ENCODE measurements at places on chromosomes 7 and 10.

DNA sequence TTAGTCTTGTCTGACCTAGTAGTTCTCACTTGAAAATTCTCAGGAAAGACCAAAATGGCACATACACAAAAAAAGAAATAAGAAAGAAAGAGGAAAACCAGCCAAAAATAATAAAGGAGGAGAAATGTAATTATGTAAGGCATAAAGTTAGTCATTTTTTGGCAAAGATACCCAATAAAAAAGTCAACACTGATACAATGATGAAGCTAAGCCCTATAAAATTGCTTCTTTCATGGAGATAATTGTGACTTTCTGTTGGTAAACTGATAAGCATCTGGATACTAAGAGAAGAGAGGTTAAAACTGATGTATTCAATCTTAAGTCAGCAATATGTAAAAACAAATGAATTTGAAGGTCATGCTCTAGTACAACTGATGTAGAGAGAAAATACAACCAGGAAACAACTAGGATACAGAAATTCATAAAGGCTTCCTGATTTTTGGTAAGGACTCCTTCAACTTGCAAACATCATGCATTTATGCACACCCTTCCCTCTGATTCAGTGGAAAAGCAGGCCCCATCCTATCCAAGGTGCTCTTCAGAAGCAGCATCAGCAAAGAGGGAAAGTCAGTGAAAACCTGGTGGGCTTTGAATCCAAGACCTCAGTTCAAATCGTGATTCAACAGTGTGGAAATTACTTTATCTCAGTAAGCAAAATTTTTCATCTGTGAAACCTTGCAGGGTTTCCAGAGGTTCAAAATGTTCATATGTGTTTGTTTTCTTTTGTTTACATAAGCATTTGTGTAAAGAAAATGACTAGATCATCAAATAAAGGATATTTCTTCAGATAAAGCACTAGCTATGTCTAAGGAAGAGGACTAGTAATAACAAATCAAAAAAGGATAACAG lies 32.6 kb downstream of the IMMP2L start:
- DNase-seq: no peak

- DNase-seq: no peak
Measured at GRCh38 chr10:103513380-103514060, 20.0 kb downstream of the NEURL1 start.

DNA sequence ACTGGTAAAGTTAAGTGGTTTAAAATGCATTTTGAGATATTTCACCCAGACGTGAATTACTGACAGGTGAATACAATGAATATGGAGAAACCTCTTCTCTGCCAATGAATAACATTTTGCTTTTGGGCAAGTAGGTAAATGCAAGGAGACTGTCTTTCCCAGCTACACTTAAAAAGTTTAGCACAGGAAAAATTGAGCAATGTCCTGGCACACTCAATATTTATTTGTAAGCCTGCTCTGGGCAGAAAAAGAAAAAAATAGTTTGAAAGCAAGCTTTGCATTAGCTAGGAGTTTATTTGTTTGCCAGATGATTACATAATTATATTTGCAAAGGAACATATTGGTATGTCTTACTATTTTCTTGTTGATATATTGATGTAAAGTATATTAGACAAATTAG lies 624.2 kb downstream of the ACTR3B start:
- DNase-seq: no peak

GRCh38 chr10:119225083-119225658 lies 17.8 kb downstream of the GRK5 start:
- no peak for DNase-seq

GRCh38 chr10:125133696-125134482 lies 26.5 kb downstream of the CTBP2 start:
- DNase-seq: no peak

- no peak for DNase-seq
Measured at GRCh38 chr10:1858048-1858447, 120.7 kb upstream of the ADARB2 start.

- no peak for DNase-seq
Measured at GRCh38 chr7:112876877-112877276, 86.7 kb upstream of the TMEM168 start.

GRCh38 chr7:55778631-55779030 lies 83.9 kb downstream of the SEPTIN14 start:
- DNase-seq: no peak

GRCh38 chr10:117535298-117536071 lies 7.1 kb upstream of the EMX2 start:
- no peak for DNase-seq

- DNase-seq: no peak
Measured at GRCh38 chr7:43123457-43123856, 11.0 kb downstream of the HECW1 start.

- DNase-seq: peak; percentile 58
Measured at GRCh38 chr10:100364735-100365391, 17.8 kb downstream of the SCD start.

GRCh38 chr10:84375011-84375410 lies 46.6 kb downstream of the CCSER2 start:
- no peak for DNase-seq
